ENCODE measurements at places on chromosomes 16 and 17. TPM values are rescaled to one million over a fixed set of nuclear protein-coding genes. Genes with fewer than 3 reads are reported as not detected.

KRTAP4-9 gene
- not detected for total RNA-seq

MGAT5B gene
- total RNA-seq, result 3.7 TPM

TP53TG3B gene
- not detected for total RNA-seq

- DNase-seq, result peak; percentile 58
These were observed 5.0 kb upstream of the PVALEF start for GRCh38 chr17:81160306-81160705.

DNA sequence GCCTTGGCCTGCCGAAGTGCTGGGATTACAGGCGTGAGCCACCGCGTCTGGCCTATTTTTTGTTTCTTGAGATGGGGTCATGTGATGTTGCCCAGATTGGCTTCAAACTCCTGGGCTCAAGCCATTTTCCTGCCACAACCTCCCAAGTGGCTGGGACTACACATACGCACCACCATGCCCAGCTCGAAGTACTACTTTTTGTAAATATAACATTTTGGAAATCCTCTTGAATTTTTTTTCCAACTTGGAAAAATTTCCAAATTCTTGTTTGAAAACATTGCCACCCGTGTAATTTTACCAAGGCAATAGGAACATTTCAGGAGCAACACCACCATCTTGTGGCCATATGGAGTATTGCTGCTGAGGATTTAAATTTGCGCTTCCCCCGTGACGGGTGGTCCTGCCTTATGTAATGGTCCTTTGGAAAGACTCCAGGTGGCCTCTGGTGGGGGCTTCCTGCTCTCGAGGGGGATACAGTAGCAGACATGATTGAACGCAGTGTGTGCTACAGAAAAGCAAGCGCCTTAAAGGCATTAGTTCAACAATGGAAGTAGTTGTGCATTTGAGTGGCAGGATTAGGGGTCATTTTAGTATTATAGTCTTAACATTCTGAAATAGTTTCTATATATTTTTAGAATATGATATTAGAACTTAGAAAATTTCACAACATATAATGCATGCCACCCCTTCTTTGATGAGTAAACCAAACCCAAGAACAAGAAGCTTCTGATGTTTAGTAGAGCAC lies 8.0 kb downstream of the FLYWCH1 start:
- DNase-seq, result peak; percentile 83

PSMC5 gene
- total RNA-seq, result 114 TPM

DNA sequence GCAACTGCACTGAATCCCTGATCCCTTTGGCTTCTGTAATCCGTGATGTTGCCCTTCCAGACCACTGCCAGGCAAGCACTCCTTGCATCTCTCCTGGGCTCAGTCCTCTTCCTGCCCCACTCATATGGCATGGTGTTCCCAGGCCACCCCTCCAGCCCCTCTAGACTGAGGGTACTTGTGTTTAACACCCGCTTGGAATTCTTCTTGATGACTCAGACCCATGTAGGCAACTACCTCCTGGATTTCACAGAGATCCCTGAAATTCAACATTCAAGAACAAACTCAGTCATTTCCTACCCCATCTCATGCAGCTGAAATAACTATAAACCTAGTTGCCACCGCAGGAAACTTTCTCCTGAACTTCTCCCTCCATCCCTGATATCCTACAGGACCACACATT lies 541.9 kb upstream of the CDH11 start:
- DNase-seq, result no peak

- DNase-seq, result no peak
These were observed 13.7 kb downstream of the KRABD2 start for GRCh38 chr17:8362651-8363332.

All from G401 (cell line).